ENCODE measurements at places on chromosomes 5 and 9.

DNA sequence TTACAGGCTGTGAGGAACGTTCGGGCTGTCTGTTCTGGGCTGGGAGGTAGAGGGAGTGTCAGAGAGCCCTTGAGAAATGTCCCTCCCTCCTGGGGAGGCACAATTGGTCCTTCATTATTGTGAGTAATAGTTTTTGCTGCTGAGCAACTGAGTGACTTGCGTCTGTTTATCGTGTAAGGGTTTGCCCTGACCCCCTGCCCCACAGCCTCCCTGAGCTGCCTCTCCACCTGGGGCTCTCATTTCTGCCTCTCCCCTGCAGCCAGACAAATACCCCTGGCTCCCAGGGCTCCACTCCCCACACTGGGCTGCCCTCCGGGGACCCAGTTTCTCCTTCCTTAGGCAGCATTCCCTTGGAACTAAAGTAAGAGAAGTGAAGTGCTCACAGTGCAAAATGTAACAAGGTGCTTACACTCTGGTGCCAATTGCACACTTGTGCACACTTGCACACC, 174.9 kb upstream of the MVB12B start:
- DNase-seq, result no peak

GRCh38 chr9:110065532-110065931, 142.4 kb downstream of the C9orf152 start:
- no peak for DNase-seq

DNA sequence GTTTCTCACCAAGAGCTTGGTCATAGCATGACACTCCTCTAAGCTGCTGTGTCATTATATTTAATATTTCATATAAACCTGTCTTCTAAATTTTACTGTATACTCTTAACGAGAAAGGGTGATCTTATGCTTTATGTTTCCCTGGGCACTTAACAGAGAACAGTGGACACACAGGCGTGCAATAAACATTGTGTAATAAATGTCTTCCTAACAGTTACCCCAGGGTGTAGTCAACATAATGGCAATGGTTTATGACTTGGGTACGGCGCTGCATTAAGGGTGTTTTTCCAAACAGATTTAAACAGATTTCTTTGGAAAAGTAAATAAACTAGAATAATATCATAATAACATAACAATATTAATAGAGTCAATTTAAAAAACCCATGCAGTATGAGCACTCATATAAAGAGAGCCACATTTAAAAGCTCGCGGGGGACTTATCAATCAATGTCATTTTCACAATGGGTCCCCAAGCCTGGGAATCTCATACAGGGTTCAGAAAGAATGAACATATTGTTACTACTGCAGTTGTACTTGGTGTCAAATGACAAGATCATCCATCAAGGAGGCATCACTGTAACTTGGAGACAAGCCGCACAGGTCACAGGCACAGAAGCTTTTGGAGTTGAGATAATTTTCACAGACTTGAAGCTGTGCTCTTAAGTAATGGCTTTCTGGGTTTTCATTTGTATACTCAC, 376.4 kb downstream of the CTNND2 start:
- DNase-seq, result no peak

DNA sequence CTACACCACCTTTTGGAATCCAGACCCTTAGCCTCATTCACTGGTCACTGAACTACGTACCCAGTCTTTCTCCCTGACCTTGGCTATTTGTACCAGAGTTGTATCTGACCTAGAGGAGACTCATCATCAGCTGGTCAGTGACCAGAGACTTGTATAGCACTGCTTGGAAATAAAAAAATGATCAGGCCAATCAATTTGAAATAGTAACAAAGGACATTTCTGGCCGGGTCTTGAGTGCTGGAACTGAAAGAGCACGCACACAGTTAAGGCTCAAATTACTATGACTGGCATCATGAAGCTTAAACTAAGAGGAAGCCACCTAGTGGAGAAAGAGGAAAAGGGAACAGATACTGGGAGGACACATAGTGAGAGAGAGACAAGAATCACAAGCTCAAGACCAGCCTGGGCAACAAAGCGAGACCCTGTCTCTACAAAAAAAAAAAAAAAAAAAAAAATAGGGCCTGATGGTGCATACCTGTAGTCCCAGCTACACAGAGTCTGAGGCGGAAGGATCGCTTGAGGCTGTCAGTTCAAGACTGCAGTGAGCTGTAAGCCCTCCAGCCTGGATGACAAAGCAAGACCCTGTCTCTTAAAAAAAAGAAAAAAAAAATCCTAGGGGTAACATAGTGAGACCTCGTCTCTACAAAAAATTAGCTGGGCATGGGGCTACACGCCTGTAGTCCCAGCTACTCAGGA, 12.8 kb upstream of the SRP19 start:
- no peak for DNase-seq

DNA sequence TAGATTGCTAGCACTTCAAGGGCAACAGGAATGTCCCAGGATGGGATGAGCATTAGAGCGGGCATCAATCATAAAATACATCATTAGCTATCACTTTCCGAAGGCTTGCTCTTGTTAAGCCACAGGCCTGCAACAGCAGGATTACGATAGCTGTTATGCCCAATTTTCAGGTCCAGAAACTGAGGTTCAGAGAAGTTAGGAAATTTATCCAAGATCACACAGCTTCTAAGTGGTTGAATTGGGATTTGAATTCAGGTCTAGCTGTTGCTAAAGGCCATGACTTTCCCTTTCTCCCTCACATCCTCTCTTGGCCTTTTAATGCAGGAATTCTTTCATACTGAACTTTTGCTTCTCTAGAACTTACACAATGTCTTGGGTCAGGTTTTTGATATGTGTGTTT, 119.4 kb upstream of the ERCC6L2 start:
- DNase-seq, result no peak

- no peak for DNase-seq
These were observed 42.1 kb downstream of the EFCAB9 start for GRCh38 chr5:172235827-172236736.

DNA sequence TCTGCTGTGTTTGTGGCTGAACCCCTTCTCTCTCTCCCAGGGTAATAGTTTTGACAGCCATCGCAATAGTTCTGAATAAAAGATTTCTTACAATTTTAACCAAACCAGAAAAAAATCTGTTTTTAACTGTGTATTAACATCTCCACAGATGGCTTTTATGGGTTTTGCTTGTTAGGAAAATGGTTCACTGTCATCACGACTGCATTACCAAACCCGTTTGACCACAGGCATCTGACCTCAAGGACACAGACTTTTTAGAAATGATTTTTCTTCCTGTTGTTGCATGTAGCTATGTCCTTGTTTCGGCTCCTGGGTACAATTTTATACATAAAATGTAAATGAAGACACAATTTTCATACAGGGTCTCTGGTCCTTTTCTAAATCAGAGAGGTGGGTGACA, 316.1 kb downstream of the IRX1 start:
- no peak for DNase-seq

DNA sequence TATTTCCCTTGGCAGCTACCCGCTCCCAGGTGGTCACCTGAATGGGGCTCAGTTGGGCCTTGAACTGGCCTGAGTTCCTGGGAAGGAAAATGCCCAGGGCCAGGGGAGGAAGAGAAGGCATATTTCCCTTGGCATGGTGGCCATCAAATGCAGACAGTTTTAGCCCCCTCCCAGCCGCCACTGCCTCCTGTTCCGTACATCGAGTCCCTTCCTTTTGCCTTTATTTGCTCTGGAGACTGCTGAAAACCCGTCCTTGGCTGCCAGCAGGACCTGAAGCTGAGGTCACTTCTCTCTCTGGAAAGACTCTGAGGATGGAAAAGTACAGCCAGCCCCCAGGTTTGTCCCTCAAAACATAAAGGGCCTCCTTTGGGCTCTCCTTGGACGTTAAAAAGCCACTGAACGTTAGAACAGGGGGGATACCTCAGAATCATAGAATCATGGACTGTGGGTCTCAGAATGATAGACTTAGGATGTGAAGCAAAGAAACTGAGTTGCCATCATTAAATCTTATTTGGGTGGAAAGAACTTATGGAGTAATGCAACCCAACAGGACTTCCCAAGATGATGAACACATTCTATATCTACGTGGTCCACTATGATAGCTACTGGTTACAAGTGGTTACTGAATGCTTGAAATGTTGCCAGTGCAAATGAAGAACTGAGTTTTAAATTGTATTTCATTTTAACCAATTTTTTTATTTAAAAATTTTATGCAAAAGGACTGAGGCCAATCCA, 7.1 kb downstream of the SPARC start:
- no peak for DNase-seq

GRCh38 chr9:108239696-108240321, 616.0 kb downstream of the ACTL7B start:
- DNase-seq, result no peak

DNA sequence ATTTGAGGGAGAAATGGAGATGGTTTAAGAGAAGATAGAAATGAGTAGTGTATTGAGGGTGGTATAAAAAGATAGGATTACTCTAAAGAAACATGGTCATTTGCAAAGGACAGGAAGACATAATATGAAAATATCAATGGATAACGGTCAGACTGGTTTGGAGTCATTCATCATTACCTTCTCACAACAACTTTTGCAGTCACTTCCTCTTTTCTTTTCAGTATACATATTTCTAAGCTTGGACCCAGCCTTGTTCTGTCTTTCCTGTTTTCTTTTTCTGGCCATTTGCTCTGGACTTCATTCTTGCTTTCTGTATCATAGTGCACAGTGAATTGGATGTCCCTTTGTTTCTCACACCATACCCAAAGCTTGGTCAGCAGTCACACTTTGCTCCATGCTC, 966.5 kb upstream of the TYRP1 start:
- no peak for DNase-seq

- no peak for DNase-seq
These were observed 135.0 kb upstream of the CCDC152 start for GRCh38 chr5:42621662-42622061.

All from stimulated activated CD4-positive, alpha-beta T cell treated with anti-CD3 and anti-CD28 coated beads, Interleukin-1b, Interleukin-23, amount 100 ng/mL, for 1 hour (primary cell).